ENCODE measurements at places on chromosomes 2 and 18.

GRCh38 chr2:241425368-241425767 is 69.3 kb downstream of the FARP2 start:
- H3K36me3 ChIP-seq: peaks cover 3% of the 10 kb centered on the region
- H3K4me1 ChIP-seq: no peaks in the 10 kb centered on the region
- H3K27ac ChIP-seq: no peak overlapping the region

DNA sequence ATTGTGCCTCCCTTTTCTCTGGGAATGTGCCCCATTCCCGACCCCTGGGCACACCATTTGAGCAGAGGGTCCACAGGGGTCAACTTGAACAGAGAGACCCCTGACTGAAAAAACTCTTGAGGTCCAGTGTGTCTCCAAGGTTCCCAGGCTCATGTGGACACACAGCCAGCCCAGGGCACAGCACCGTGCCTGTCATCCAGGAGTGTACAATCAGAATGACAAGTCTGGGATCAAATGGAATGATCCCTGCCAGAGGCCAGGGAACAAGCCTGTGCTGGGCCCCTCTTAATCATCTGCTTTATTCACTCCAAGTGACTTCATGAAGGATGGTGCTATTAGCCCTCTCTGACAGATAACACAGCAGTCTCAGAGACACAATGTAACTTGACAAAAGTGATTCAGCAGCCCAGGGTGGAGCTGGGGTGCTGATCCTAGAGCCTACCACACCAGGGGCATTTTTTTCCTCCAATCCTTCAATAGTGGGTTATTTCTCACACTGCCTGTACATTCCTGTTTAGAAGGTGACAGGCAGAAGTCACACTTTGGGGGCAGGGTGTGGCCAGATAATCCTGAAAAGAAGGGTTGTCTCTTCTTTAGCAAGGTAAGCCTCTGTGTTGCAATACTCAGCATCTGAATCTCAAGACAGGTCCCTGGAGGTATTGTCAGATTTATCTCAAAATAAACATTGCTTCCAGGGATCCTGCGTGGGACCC is 84.0 kb upstream of the TMEM200C start:
- H3K27ac ChIP-seq: no peak overlapping the region
- H3K4me1 ChIP-seq: no peaks in the 10 kb centered on the region
- no peaks in the 10 kb centered on the region for H3K36me3 ChIP-seq
- DNase-seq: no peak
- peaks cover 32% of the 10 kb centered on the region for H3K27me3 ChIP-seq

DNA sequence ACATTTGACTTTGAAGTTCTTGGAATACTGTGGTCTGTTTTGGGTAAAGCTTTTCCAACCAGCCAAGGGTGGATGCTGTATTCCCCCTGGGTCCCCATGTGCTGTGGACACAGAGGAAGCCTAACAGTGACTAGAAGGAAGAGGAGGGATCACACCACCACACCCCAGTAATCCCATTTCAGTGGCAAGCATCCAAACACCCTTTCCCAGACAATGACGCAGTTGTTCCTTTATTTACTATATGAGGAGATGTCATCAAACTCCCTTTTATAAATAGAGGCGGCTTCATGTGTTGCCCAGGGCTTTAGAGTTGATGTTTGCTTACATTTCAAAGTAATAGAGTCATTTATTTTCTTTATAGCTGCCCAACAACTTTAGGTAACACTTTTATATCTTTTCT is 959.4 kb upstream of the GYPC start:
- no peaks in the 10 kb centered on the region for H3K36me3 ChIP-seq
- H3K27ac ChIP-seq: no peak overlapping the region
- H3K4me3 ChIP-seq: no peak overlapping the region
- H3K27me3 ChIP-seq: no peaks in the 10 kb centered on the region
- no peaks in the 10 kb centered on the region for H3K4me1 ChIP-seq

GRCh38 chr2:132560562-132560961 is 109.4 kb downstream of the LYPD1 start:
- H3K27me3 ChIP-seq: no peaks in the 10 kb centered on the region
- no peak overlapping the region for H3K27ac ChIP-seq
- no peaks in the 10 kb centered on the region for H3K4me1 ChIP-seq
- DNase-seq: no peak
- no peaks in the 10 kb centered on the region for H3K36me3 ChIP-seq

GRCh38 chr18:56245866-56246580 is 392.4 kb downstream of the TXNL1 start:
- H3K27me3 ChIP-seq: no peaks in the 10 kb centered on the region
- no peaks in the 10 kb centered on the region for H3K36me3 ChIP-seq
- no peaks in the 10 kb centered on the region for H3K4me1 ChIP-seq
- no peak overlapping the region for H3K27ac ChIP-seq
- no peak for DNase-seq
- no peak overlapping the region for H3K4me3 ChIP-seq

DNA sequence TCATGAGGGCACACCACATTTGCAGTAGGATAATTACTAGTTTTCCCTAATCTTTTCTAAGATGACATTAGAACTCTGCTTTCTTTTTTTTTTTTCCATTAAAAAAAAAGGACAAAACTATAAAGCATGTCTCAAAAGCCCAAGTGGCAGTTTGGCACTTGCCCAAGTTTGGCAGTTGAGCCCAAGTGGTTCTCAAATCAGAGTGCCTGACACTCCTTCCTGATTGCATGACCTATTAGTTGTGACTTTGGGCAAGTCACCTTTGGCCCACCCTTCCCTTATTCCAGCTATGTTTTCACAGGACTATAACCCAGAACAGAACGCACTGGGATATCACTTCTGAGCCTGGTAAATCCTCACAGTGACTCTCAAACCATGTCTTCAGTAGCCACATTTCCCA is 273.0 kb downstream of the CCDC85A start:
- no peaks in the 10 kb centered on the region for H3K27me3 ChIP-seq
- H3K27ac ChIP-seq: no peak overlapping the region
- H3K4me1 ChIP-seq: no peaks in the 10 kb centered on the region
- no peaks in the 10 kb centered on the region for H3K36me3 ChIP-seq
- no peak overlapping the region for H3K4me3 ChIP-seq
- no peak for DNase-seq

GRCh38 chr2:23603156-23603555 is 218.2 kb downstream of the KLHL29 start:
- H3K27ac ChIP-seq: no peak overlapping the region
- H3K36me3 ChIP-seq: no peaks in the 10 kb centered on the region
- no peak for DNase-seq
- H3K27me3 ChIP-seq: no peaks in the 10 kb centered on the region
- no peak overlapping the region for H3K4me3 ChIP-seq
- H3K4me1 ChIP-seq: peaks cover 7% of the 10 kb centered on the region

DNA sequence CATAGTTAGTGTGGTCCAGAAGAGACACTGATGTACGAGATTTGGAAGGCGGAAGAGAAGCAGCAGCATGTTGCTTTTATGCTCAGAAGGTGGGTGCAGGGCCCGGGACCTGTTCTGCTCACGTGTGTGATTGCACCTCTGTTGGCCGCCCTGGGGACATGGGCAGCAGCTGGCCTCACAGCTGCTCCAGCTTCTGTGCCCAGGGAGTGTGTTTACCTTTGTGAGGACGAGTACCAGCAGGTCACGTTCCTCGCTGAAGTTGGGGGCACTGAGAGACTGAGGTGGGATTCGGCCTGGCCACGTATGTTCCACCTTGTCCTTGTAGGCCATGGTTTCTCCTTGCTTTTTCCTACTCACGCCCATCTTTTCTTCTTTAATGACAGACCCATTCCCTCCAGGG is 86.3 kb downstream of the PMAIP1 start:
- H3K4me3 ChIP-seq: no peak overlapping the region
- H3K36me3 ChIP-seq: no peaks in the 10 kb centered on the region
- DNase-seq: no peak
- H3K27ac ChIP-seq: no peak overlapping the region
- peaks cover 22% of the 10 kb centered on the region for H3K4me1 ChIP-seq
